ENCODE measurements at places on chromosomes 12 and 14.

- DNase-seq = no peak
Measured at GRCh38 chr14:69288956-69289705, 29.2 kb downstream of the GALNT16 start.

- no peak for DNase-seq
Measured at GRCh38 chr12:48811437-48812090, 6.7 kb upstream of the CACNB3 start.

DNA sequence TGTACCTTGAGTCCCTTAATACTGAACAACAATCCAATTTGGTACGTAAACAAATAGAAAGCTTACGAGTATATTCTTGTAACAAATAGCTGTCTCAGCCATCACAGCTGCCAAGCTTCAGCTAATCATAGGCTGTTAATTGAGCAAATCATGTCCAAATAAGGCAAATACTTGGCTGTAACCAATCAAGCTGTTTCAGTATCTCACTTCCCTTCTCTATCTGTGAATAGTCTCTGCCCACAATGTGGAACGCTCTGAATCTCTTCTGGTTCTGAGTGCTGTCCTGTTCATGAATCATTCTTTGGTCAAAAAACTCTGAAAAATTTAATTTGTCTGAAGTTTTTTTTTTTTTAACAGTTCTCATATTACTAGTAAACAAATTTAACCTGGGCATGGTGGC lies 5.8 kb upstream of the NEMF start:
- no peak for DNase-seq

DNA sequence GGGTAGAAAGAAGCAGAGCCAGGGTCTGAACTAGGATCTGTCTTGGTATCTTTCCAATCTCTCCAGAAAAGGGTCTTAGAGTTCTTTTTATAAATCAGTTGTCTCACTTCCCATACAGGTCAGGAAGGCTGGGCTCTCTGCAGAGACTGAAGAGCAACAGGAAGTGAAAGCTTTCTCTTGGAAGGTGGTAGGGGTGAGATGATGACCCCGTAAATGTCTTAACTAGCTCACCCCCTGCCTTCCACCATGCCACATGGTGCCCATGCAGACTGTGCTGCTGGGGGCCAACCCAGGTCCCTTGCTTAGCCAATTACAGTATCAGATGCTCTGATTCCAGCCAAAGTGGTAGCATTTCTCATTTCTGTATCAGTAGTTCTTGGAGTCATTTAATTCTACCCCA lies 17.6 kb upstream of the RASSF8 start:
- DNase-seq = no peak

GRCh38 chr12:78612190-78612589 lies 252.4 kb upstream of the SYT1 start:
- DNase-seq = no peak

DNA sequence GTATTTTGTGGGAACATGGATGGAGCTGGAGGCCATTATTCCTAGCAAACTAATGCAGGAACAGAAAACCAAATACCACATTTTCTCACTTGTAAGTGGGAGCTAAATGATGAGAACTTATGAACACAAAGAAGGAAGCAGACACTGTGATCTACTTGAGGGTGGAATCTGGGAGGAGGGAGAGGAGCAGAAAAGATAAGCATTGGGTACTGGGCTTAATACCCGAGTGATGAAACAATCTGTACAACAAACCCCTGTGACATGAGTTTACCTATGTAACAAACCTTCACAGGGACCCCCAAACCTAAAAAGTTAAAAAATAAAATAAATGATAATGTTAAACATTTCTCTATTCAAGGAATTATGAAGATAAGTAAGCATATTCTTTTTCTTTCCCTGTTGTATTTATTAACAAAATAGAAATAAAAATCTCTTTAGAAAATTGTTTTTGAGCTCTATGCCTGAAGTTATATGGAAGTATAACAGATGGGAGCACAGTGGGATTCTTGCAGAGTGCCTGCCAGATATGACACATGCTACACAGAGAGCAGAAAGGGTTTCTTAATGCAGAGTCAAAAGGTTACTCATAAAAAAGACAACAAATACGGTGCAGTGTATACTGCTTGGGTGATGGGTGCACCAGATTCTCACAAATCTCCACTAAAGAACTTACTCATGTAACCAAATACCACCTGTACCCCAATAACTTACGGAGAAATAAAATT lies 52.0 kb upstream of the SYNE2 start:
- DNase-seq = no peak

- DNase-seq = no peak
Measured at GRCh38 chr12:22275843-22276242, 58.7 kb downstream of the ST8SIA1 start.

DNA sequence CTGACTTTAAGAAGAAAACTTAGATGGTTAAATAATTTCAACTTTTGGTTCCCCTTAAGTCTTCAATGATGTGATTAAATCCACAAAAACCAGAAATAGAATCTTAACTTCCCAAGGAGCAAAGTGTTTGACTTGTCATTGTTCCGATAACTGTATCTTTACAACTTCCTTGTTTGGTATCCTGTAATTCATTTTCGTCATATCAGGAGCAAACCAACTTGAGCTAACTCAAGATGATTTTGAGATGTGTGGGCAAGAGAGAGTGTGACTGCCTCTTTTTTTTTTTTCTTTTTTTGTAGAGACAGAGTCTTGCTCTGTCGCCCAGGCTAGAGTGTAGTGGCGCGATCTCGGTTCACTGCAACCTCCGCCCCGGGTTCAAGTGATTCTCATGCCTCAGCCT lies 25.3 kb downstream of the DRAM1 start:
- DNase-seq = no peak

DNA sequence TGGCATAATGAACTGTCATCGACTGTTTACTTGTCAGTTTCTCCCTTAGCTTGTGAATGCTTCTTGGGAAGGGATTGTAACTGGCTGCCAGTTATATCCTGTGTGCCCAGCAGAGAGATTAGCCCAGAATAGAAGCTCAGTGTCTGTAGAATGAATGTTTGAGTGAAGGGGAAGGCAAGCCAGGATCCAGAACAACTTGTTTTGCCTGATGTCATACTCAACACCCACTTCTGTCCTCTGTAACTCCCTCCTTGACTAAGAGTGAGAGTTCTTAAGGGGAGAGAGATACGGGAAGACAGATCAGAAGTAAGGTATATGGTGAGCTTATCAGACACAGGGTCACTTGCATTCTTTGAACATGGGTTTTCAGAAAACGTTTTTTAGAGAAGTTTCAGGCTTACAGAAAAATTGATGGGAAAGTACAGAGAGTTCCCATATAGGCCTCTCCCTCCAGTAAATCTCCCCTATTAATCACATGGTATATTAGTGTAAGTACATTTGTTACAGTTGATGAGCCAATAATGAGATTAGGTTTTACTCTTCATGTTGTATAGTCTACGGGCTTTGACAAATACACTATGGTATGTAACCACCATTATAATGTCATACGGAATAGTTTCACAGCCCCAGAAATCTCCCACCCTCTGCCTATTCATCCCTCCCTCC lies 5.6 kb upstream of the SPPL3 start:
- no peak for DNase-seq

GRCh38 chr14:104446611-104447010 lies 133.0 kb upstream of the C14orf180 start:
- DNase-seq = no peak

DNA sequence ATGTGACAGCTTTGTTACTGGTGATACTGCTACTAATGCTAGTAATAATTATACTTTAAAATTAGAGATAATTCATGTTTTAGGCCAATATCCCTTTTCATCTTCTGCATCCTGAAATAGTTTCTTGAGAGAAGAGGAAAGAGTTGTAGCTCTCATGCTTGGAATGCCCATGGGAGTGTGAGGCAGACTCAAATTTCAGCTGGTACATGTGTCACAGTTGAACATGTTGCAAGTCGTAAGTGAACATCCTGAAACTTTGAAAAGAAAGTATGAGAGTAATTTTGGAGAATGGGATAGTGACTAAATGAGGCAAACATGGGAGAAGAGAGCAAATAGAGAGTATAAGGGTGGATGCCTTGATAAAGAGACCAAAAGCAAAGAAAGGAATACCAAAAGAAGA lies 168.0 kb downstream of the TMTC3 start:
- DNase-seq = no peak

GRCh38 chr12:42957561-42958290 lies 368.2 kb upstream of the PRICKLE1 start:
- no peak for DNase-seq

- no peak for DNase-seq
Measured at GRCh38 chr12:92462049-92462448, 240.7 kb upstream of the PLEKHG7 start.

GRCh38 chr14:91177073-91178034 lies 63.5 kb downstream of the DGLUCY start:
- peak; percentile 66 for DNase-seq

- DNase-seq = no peak
Measured at GRCh38 chr12:15115434-15115833, 105.8 kb downstream of the RERG start.

- DNase-seq = peak; percentile 17
Measured at GRCh38 chr12:96720363-96720705, 186.7 kb upstream of the NEDD1 start.

DNA sequence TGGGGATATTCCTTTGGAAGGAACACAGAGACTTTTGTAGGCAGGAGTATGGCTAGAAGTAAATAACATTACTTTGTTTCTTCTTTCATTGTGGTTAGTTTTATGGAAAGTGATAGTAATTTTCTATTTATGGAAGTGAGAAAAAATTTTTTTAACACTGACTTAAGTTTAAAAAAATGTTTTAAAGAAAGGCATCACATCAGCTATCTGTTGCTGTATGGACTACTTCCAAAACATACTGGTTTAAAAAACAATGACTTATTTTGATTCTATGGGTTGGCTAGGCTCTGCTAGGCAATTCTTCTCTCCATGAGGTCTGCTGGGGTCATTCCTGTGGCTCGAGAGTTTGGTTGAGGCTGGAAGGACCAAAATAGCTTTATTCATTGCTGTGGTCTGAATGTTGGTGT lies 31.7 kb upstream of the SLC38A2 start:
- DNase-seq = no peak

DNA sequence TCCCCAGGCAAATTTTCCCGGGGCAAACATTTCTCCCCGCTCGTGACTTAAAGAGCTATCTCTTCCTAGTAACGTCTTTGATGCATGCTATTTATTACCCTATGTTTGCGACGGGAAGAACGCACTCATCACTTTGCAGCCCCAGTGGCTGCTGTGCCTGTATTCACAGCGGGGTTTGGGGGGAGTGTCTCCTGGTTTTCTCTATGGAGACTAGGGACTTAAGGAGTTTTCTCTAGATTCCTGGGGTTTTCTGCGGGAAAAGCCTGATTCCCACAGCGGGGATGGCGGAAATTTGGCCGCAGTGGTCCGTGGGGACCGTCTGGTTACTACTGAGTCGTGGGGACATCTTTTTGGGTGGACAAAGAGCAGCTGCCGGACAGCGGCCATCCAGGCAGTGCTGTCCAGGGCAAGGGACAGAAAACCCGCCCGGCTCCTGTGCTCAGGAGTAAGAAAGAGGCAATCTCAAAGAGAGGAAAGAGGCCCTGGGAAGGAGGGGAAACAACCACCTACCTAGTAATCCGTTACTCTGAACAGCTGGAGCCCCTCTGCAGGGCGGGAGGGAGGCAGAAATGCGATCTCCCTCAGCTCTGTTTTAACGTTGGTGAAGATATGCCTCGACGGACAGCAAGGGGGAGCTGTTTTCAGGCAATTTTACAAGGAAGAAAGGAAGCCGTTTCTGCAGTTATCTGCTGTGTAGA lies 771 bp upstream of the AVPR1A start:
- DNase-seq = no peak

DNA sequence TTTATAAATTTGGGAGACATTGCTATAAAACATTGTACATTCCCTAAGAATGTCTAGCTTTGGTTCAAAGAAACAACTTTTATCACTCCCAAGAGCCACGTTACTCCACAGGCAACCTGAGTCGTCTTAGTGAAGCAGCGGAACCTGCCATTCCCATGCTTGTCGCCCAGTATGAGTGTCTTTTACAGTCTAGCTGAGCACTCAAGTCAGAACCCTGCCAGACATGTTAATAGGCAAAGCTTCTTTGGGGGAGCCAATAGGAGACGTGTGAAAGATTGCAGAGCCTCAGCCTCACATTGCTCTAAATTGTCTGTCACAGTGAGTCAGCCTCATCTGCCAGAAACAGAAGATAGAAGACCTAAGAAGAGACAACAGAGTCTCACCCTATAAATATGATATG lies 541.6 kb upstream of the FLRT2 start:
- DNase-seq = no peak

DNA sequence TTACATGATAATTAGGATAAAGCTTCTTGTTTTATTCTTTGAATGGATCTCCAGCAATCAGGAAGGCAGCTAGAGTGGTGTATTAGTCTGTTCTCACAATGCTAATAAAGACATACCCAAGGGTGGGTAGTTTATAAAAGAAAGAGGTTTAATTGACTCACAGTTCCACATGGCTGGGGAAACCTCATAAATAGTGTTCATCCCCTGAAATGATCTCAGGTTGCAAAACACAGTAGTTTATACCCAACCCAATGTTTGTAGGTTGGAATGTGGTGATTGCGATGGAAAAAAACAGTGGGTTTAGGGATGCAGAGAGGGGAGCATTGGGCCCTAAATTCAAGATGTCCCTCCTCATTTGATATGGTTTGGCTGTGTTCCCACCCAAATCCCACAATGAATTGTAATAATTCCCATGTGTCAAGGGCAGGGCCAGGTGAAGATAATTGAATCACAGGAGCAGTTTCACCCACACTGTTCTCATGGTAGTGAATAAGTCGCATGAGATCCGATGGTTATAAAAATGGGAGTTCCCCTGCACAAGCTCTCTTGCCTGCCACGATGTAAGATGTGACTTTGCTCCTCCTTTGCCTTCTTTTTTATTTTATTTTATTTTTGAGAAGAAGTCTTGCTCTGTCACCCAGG lies 11.5 kb downstream of the MUCL1 start:
- DNase-seq = no peak

DNA sequence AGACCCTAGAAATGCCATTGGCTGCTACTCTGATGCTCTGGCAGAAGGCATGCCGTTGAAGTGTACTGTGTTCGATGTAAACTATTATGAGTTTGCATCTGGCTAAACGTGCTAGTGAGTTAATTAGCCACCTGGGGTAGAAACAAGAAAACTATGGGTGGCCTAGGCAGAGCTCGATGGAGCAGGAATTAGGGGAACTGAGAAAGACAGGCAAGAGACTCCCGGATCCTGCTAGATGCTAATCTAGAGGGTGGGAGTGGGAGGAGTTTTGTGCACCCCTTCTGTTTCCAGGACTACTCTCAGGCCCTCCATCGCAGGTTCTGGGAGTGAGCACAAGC lies 32.0 kb downstream of the TMEM63C start:
- DNase-seq = no peak

DNA sequence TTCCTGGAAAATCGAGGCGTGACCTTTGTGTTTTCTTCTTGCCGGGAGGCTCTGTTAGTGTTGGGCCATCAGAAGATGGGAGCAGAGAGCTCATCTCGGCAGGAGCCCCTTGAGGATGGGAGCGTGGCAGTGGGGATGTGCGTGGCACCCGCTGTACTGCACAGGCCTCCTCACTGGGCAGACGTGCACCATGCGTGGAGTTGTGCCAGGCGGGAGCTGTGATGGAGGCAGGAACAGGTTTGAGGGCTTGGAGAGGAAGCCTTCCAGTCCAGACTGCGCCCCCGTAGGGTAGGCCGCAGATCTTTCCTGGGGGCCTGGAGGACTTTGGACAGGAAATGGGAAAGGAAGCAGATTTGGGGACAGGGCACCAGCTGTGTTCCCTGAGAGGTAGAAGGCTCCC lies 197.5 kb downstream of the TSPAN9 start:
- DNase-seq = no peak
